Gastroesophageal sphincter (tissue), 4 donors: ENCODE measurements at places on chromosomes 16 and 17.

DNA sequence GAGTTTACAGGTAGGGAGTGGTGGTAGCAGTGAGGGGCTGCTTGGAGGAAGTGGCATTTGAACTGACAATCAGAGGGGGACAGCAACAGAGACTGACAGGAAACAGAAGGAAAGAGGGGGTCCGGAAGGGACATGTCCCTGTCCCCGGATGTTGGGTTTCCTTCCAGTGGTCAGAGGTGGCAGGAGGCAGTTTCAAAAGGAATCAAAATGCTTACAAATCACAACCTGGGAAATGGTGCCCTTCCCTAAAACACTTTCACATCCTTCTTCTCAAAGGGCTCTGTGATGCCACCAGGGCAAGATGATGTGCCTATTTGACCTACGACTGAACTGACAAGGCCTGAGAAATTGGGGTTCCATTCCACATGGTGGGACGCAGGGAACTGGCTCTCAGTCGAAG is 19.7 kb downstream of the ADGRG1 start:
- no peak for ATAC-seq

- no peak for ATAC-seq
Observed at GRCh38 chr17:48834973-48835372, 4.1 kb downstream of the CALCOCO2 start.

- ATAC-seq = peak; percentile 86
Observed at GRCh38 chr16:55487048-55487803, 8.2 kb downstream of the MMP2 start.

- no peak for ATAC-seq
Observed at GRCh38 chr16:74837056-74837455, 62.4 kb upstream of the FA2H start.

- no peak for ATAC-seq
Observed at GRCh38 chr17:4998732-4999429, 1.1 kb downstream of the KIF1C start.

GRCh38 chr17:41178341-41178740 is 320 bp upstream of the KRTAP4-2 start:
- no peak for ATAC-seq

DNA sequence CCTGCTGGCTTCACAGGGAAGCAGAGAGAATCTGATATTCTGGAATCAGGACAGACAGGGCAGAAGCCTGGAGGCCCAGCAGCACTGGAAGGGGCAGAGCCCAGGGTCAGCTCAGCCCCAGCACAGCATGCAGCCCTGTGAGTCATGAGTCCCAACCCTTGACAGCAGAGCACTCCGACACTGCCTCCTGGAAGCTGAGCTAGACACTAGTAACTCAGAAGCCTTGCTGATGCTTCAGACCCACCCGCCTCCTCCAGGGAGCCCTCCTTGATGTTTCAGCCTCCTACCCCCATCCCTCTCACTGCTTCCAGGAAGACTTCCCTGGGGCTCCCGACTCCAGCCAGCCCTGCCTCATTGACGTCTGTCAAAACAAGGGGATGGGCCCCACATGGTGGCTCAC is 6.9 kb downstream of the CAMKK1 start:
- no peak for ATAC-seq

- peak; percentile 1 for ATAC-seq
Observed at GRCh38 chr16:2081201-2082084, 33.7 kb downstream of the TSC2 start.

- ATAC-seq = no peak
Observed at GRCh38 chr17:79974566-79975497, 60.8 kb downstream of the TBC1D16 start.
